ENCODE measurements at places on chromosomes 1 and 21. TPM values are rescaled to one million over a fixed set of nuclear protein-coding genes. Genes with fewer than 3 reads are reported as not detected.

- no peak for DNase-seq
Measured at GRCh38 chr1:76176000-76176399, 101.5 kb downstream of the ST6GALNAC3 start.

The SLC26A9 gene
- total RNA-seq: not detected

DNA sequence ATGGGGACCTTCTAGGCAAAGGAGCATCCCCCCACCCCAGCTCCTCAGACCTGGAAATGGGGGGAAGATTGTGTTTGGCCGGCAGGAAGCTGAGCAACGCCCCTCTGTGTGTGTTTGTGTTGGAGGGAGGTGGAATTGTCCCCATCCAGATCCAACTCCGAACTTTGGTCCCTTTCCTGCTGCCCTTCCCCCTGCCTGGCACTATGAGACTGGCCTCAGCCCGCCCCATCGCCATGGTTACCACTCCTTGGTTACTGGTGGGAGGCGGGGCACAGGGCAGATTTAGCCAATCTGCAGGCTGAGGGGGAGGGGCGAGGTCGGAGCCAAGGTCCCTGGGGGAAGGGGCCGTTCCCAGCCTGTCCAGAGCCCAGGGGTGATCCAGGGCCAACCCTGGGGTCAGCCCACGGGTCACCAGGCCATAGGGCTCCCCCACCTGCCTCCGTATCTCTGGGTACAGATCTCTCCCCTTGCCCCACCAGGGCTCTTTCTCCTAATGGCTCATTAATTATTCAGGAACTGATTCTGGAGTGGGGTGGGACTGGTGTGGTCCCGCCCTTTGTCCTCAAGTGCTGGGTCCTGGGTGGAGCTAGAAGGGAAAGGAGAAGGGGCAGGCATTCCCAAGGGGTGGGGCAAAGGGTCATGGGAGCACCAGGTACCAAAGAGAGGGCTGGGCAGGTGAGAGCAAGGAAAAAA is 15.2 kb downstream of the PTPRF start:
- no peak for DNase-seq

DNA sequence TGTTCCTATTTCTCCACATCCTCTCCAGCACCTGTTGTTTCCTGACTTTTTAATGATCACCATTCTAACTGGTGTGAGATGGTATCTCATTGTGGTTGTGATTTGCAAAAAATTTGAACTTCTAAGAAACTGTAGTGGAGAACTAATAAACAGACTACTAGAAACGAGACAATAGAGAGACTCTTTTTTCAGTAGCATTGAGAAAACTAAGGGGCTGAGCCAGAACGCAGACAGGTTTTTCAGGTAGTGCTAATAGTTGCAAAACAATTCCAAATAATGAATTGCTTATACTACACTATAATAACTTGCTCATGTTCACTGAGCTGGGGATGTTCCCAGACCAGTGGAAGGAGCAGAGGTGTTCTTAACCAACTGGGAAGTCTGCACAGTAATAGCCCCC is 98.8 kb upstream of the DPH5 start:
- no peak for DNase-seq

The ZNF362 gene
- 12.9 TPM for total RNA-seq

The FAM151A gene
- total RNA-seq: not detected

DNA sequence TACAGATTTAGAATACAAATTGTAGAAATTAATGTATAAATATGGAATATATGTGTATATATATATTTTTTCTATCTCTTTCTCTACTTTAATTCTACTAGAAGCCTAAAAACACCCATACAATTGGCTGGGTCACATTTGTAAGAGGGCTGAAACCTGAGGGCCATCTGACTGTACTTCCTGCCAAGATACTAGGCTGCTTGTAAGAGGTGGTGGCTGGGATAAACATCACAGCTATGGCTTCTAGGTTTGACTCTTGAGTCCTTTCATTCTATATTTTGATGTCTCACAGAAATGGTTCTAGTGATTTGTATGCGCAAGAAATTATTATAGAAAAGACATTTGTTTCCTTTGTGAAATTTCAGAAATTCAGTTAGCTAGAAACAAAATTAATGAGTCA is 1155.2 kb upstream of the B3GALT2 start:
- DNase-seq: no peak

DNA sequence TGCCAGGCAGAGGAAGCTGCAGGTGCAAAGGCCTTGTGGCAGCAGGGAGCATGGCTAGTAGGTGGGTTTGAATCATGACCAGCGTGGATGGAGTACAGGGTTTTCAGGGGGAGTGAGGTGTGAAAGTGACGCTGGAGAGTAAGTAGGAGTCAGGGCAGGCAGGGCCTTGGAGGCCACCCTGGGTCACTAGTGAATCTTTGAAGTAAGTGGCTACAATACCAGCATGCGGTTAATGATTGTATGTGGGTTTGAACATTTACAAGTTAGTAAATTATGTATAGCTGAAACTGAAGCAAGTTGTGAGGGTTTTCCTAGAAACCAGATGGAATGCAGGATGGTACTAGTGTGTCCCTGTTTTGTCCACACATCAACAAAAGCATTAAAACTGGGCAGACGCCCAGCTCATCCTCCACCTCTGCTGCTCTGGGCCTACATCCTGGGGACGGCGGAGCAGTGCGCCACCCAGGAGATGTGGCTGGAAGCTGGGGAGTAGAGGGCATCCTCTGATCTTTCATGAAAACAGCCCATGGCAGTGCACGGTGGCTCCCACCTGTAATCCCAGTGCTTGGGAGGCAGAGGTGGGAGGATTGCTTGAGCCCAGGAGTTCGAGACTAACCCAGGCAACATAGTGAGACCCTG is 41.2 kb upstream of the B3GALNT2 start:
- no peak for DNase-seq
